Tibial nerve (tissue), 4 donors: ENCODE measurements at places on chromosomes 5 and 9.
A peak's percentile ranks its signal among the peaks of the same experiment; 100 is the strongest.

GRCh38 chr9:12712532-12712931 is 19.3 kb downstream of the TYRP1 start:
- no peak for DNase-seq

- DNase-seq = peak; percentile 64
Observed at GRCh38 chr9:131773911-131774379, 34.1 kb upstream of the RAPGEF1 start.

DNA sequence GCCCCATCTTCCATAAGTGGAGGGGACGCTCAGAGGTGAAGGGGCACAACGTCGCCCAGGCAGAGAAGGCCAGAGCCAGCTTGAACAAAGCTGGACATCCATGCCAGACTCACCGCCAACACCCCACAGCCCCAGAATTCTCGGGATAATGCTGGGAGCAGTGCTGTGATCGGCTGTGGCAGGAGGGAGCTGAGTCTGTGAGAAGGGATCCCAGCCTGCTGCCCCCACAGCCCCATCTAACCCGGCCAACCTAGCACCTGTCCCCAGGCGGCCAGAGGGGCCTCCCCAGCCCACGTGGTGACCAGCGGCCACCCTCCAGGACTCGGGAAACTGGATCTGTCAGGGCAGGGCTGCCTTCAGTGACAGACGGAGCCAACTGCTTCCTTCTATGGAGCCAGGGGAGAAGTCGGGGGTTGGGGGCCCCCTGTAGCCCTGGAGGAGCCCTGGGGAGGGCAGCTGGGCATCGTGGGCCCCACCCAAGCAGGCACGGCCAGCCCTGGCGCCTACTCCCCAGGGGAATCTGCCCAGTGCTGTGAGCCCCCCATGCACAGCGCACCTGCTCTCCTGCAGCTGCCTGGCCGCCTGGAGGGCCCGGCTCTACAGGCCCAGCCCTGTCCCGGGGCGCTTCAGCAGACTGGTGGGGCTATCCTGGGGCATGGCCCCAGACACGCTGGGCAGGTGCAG is 6.0 kb downstream of the BRD3 start:
- DNase-seq = no peak

DNA sequence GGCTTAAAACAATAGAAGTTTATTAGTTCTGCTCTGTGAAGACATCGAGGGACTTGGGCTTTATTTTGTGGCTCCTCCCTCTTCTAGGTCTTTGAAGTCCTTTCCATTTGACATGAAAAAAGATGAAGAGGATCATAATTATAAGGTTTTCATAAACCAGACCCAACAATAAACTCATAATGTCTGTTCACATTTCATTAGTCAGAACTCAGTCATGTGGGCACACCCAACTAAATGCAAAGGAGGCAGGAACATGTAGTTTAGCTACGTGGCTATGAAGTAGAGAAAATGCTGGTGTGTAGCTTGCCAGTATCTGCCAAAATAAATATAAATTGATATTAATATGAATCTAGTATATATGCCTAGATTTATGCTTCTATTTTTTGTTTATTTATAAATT is 393.9 kb upstream of the C9orf72 start:
- DNase-seq = no peak

DNA sequence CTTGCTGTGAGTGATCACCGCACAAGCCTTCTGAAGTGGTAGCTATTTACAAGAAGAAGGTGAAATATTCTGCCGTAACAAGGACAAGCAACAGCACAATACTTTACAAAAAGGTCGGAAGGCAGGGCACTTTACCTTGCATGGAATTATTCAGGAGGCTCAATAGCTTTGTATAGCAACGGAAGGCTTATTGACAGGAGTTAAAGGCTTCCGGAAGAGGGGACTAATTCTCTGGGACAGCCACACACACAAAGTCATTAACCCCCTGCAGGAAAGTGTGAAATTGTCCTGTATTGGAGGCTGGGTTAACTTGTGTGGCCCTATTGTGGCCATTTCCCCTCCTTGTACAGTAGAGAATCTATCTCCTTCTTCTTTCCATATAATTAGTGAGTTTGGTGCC is 199.3 kb upstream of the SEMA6A start:
- DNase-seq = no peak

- peak; percentile 81 for DNase-seq
Observed at GRCh38 chr5:38845526-38846378, at the start of gene OSMR. TSS of gene OSMR (plus strand) at chr5:38846012. CDS start at chr5:38869045, 23,033 bp downstream.

GRCh38 chr9:74800226-74800625 is 87.5 kb downstream of the TRPM6 start:
- no peak for DNase-seq

- no peak for DNase-seq
Observed at GRCh38 chr9:114434878-114435311, 47.1 kb upstream of the AKNA start.

DNA sequence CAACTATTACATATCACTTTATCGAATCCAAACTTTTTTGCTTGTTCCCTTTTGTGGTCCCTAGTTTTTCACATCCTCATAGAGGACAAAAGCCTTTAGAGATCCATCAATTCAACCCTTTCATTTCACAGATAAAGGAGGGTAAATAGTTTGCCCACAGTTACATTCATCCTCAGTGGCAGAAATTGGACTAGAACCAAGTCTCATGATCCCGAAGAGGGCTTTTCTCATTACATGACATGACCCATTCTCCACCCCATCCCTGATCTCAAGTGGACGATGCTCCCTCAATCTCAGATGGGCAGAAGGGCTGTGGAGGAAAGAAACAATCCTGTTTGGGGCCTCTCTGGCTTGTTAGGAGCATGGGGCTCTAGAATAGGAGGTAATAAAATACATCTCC is 23.1 kb downstream of the TICAM2 start:
- no peak for DNase-seq
